ENCODE measurements at places on chromosomes 16 and 17.

- no peak for DNase-seq
Measured at GRCh38 chr16:89058812-89059211, 34.8 kb upstream of the ACSF3 start.

DNA sequence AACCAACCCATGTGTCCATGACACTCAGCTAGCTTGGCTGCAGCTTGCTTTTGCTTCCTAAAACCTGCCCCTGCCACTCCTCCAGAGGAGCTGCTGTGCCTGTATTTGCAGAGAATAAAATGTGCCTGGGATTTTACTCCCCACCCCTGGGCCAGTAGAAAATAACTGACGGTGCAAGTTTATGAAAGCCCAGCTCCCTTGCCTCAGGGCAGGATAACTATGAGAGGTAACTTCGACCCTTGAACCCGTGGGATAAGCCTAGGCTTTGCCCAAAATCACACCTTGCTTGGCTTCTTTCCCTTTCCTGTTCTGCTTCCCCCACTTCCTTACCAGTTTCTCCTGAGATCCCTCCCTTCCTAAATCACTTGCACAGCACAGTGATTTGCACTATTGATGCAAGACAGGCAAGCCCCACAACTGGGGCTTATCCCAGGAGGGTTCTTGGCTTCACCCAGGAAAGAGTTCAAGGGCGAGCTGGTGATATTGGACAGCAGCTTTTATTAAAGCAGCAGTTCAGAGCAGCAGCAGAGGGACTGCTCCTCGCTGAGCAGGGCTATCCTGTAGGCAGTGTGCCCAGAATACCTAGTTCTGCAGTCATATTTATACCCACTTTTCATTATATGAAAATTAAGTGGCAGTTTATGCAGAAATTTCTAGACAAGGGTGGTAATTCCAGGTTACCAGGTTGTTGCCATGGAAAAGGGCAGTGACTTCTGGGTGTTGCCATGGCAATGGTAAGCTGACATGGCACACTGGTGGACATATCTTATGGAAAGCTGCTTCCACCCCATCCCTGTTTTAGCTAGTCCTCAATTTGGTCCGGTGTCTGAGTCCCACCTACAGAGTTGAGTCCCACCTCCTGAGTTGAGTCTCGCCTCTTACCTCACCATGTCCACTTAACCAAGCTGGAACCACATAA is 6.3 kb upstream of the ERCC4 start:
- DNase-seq: no peak

GRCh38 chr17:69078864-69079263 is 18.1 kb upstream of the ABCA9 start:
- DNase-seq: no peak

DNA sequence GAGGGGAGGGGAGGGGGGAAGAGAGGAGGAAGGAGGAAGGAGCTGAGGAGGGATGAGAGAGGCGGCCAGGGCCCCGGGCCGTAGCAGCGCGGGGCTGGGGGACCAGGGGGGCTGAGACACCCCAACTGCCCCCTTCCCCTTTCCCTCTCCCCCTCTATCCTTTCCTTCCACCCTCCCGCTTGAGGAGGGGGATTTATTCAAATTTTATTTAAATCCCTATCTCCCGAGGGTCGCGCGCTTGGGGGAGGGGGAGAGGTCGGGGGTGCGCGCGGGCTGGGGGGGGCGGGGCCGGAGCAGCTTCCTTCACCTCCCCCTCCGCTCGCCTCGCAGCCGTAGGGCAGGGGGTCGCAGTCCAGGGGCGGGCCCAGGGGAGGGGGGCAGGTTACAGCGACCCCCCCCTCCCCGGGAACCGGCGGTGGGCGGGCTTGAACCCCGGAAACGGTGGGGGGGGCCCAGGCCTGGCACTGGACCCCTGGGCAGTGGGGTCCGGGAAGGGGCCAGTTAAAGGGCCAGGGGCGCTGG is at the start of gene FBXL19:
Gene FBXL19 (plus strand): TSS at position 19 of the 522 bp plus-strand sequence. CDS start 2,183 bp downstream, outside the sequence.
- DNase-seq: no peak

- DNase-seq: no peak
Measured at GRCh38 chr17:77654296-77654695, 304.2 kb upstream of the TNRC6C start.

DNA sequence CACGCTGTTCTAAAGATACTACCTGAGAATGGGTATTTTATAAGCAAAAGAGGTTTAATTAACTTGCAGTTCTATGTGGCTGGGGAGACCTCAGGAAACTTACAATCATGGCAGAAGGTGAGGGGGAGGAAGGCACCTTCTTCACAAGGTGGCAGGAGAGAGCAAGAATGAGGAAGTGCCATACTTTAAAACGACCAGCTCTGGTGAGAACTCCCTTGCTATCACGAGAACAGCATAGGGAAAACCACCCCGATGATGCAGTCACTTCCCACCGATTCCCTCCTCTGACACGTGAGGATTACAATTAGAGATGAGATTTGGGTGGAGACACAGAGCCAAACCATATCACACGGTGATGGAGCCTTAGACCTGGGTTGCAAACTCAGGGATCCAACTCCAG is 317.5 kb upstream of the EEF2KMT start:
- DNase-seq: no peak

- DNase-seq: peak; percentile 24
Measured at GRCh38 chr17:48555258-48556228, 10.6 kb upstream of the HOXB2 start.

DNA sequence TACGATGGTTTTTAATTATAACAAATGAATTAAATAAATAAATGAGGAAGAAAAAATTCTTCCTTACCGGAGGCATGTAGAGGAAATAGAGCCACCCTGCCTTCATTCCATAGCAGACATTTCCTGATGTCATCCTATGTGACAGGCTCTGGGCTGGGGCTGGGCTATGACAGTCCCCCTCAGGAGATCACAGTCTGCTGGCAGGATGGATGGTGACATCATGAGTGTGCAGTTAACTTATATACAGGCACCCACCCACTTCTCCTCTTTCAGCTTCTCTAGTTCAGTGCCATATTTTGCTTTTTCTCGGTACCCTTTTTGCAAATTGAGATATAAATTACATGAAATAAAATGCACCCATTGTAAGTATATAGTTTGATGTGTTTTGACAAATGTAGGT is 6.4 kb upstream of the CMTM3 start:
- no peak for DNase-seq

DNA sequence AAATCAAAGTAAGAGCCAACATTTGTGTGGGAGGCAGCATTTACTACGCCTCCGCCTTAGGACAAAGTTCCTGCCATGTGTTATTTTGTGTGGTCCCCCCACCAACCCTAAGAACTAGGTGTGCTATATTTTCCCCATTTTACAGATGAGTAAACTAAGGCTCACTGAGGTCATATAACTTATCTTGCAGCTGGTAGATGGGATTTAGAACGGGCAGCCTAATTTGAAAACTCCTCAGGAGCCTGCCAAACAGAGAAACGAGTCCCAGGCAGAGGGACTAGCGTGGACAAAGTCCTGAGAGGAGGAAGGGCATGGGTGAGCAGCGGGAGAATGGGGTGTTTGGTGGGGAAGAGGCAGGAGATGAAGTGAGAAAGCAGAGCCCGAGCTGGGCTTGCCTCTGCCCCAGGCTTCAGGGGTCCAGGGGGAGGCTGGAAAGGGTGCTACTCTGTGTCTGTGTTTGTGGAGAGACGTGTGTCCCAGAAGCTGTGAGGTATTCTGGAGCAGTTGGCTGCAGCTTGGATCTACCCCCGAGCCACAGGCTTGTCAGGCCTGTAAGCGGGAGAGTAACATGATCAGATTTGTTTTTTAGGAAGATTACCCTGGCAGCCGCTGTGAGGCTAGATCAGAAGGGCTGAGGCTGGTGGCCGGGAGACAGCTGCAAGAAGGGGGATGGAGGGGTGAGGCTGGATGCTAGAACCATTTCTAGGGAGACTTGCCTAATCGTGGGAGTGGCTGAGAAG is 5.0 kb downstream of the MLLT6 start:
- no peak for DNase-seq

DNA sequence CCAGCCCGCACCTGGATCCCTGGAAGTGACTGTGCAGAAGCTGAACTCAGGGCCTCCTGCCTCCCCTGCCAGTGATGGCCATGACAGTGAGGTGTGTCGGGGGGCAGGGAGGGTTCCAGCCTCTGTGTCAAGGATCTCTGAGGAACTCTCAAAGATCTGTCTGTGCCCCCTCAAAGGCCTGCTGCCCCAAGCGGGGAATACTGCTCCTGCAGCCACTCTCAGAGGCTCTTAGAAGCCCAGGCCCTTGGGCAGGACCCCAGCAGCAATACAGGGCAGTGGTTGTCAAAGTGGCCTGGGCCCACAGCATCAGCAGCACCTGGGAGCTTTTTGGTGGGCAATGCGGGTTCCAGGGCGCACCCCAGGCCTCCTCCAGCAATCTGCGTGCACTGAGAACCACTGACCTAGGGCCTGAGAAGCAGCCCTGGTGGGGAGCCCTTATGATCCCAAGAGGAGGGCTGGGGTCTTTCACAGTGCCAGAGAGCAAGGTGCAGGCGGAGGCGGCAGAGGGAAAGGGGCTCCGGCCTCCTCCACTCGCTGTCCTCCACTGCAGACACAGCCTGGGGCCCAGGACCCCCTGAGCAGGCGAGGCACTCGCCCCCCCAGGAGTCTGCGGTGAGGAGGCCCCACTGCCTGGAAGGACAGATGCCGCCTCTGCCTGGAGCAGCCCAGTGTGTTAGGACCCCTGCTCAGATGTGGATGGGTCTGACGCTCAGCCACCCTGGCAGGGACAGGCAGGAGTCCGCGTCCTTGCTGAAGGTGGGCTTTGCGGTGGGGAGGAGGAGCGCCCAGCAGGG is 42.1 kb downstream of the ENGASE start:
- DNase-seq: no peak

DNA sequence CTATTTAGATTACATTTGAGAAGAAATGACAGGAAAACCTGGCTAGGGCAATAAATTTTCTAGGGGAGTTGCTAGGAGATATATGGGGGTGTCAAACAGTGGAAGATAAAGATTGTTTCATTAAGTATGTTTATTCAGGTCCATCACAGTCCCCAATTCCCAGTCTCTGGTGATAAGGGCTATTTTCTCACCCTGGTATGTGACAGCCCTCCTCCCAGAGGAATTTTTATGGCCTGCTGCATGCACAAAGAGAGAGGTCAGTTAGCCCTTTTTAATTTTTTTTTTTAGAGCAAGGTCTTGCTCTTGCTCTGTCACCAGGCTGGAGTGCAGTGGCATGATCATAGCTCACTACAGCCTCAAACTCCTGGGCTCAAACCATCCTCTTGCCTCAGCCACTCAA is 53.6 kb upstream of the ATF7IP2 start:
- no peak for DNase-seq

- no peak for DNase-seq
Measured at GRCh38 chr16:3482659-3483241, 12.5 kb downstream of the C16orf90 start.

- DNase-seq: no peak
Measured at GRCh38 chr17:35081638-35082037, 18.1 kb upstream of the RFFL start.

DNA sequence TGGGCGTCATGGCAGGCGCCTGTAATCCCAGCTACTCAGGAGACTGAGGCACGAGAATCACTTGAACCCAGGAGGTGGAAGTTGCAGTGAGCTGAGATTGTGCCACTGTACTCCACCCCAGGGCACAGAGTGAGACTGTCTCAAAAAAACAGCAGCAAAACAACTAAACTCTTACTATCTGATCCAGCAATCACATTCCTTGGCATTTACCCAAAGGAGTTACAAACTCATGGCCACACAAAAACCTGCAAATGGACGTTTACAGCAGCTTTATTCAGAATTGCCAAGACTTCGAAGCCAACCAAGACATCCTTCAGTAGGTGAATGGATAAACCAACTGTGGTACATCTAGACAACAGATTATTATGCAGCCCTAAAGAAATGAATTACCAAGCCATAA is 4.0 kb downstream of the SIAH1 start:
- no peak for DNase-seq

DNA sequence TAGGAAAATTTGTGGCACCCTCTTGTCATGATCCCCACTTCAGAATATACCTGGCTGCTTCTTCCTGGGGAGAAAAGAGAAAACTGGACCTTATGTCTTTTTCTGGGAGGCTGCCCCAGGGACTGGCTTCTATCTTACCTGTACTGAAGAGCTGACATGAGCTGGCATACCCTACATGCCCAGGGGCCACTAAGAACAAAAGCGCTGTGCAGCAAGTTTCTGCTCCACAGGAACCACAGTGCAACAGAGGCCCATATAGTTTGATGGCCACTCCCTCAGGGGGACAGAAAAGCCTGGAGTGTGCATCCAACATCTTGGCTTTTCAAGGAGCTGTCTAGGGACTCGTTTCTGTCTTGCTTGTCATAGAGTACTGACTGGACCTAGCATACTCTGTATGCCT is 96.8 kb upstream of the NACA2 start:
- no peak for DNase-seq

DNA sequence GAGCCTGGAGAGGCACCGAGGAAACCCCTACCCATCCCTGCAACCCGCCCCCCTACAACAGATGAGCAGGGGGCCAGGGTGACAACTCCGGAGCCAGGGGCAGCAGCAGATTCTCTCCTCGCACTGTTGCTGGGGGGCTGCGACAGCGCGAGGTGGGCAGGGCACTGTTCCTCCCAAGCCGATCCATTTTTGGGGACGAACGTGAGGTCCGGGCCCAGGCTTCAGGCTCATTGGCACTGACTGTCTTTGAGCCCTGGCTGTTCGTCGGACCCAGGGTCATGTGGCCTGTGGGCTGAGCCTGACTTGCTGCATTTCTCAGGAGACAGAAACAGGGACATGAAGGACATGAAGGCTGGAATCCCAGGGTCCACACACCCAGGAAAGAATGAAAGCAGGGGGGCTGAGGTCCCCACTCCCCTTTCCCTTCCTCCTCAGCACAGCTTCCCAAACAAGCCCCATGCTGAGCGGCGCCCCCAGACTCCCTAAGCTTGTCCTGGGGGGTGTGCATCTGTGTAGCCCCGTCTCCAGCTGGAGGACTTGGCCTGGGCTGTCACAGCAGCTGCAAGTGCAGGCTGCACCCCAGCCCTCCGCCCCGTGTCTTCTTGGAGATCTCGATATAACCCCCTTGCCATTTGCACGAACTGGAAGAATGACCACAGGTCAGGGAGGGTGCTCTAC is 18.7 kb downstream of the CEP295NL start:
- no peak for DNase-seq

GRCh38 chr16:75304521-75305363 is 53.3 kb upstream of the BCAR1 start:
- no peak for DNase-seq

DNA sequence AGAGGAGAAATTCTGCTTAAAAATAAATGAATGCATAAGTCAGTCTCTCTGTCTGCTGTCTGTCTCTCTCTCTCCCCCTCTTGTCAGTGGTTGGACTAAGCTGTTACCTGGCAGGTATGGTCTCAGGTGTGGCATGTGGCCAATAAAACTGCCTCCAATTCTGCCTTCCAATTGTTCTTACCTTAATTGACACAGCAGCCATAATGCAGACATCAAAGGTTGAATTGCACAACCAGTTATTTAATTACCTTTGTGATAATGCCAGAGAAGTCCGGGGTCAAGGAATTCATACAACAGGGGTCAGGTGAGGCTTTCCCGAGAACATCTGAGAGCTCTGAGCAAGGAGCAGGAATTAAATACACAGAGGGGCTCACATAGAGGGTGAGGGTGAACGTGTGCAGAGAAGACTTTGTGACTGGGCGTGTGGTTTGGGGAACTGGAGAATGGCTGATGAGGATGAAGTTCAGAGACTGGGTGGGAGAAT is 78.8 kb upstream of the CDYL2 start:
- no peak for DNase-seq

- no peak for DNase-seq
Measured at GRCh38 chr16:2884041-2884451, 1.0 kb downstream of the FLYWCH2 start.

Measured in CD4-positive, alpha-beta T cell treated with Interleukin-12 subunit alpha and Interleukin-12 subunit beta, for 1 hour (primary cell).